ENCODE measurements at places on chromosomes 16 and 17.
A peak's percentile ranks its signal among the peaks of the same experiment; 100 is the strongest.

DNA sequence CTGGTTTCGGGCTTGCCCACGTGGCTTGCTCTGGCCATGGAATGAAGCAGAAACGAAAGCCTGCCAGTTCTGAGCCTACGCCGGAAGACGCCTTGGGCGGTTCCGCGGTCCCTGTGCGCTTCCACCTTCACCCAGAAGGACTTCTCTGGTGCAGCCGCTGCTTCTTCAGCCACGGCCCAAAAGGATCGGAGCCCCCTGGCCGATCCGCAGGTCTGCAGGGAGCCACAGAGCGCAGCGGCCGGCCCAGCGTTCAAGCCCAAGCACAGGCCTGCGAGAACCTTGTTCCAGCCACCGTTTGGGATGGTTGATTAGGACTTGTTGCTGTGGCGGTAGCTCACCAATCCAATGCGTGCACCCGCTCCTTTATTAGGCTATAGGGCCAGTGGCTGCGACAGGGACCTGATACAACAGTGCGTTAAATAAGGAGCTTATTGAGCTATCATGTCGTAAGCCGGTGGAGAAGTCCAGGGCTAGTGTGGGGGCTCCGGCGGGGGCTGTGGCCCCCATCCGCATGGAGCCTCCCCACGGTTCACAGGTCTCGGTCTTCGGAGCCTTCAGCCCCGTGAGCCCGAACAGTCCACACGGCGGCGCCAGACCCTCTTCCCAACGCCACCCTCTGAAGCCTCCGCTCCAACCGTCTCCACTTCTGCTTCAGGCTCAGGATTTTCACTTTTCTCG is 10.2 kb upstream of the MPP2 start:
- DNase-seq: no peak

- DNase-seq: no peak
Measured at GRCh38 chr17:7192271-7192937, 13.2 kb upstream of the ASGR1 start.

GRCh38 chr17:16423226-16423872 is 8.0 kb downstream of the TRPV2 start:
- no peak for DNase-seq

- no peak for DNase-seq
Measured at GRCh38 chr16:49701789-49702494, 154.0 kb downstream of the ZNF423 start.

- DNase-seq: no peak
Measured at GRCh38 chr17:39600288-39600996, 7.3 kb downstream of the NEUROD2 start.

- no peak for DNase-seq
Measured at GRCh38 chr16:89860747-89861304, 12.6 kb upstream of the TCF25 start.

DNA sequence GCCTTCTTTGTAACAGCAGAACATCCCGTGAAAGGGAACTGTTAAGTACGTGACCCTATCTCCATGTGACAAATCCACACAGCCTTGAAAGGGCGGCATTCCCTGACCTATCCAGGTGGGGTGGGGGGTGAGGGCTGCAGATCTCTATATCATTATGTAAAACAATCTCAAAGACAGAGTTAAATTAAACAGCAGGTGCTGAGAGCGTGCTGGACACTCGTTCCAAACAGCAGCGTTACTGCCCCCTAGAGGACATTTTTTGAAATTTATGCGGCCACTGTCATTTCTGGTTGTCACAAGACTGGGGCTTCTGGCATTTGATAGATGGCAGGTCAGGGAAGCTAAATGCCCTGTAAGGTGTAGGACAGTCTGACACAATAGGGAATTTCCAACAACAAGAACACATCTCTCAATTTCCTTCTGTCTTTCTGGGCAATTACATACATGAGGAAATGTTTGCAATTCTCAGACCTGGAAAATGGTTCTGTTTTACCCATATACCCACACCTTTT is 6.7 kb upstream of the SLC25A39 start:
- DNase-seq: peak; percentile 29

- DNase-seq: no peak
Measured at GRCh38 chr16:29009050-29009837, 24.4 kb downstream of the LAT start.

DNA sequence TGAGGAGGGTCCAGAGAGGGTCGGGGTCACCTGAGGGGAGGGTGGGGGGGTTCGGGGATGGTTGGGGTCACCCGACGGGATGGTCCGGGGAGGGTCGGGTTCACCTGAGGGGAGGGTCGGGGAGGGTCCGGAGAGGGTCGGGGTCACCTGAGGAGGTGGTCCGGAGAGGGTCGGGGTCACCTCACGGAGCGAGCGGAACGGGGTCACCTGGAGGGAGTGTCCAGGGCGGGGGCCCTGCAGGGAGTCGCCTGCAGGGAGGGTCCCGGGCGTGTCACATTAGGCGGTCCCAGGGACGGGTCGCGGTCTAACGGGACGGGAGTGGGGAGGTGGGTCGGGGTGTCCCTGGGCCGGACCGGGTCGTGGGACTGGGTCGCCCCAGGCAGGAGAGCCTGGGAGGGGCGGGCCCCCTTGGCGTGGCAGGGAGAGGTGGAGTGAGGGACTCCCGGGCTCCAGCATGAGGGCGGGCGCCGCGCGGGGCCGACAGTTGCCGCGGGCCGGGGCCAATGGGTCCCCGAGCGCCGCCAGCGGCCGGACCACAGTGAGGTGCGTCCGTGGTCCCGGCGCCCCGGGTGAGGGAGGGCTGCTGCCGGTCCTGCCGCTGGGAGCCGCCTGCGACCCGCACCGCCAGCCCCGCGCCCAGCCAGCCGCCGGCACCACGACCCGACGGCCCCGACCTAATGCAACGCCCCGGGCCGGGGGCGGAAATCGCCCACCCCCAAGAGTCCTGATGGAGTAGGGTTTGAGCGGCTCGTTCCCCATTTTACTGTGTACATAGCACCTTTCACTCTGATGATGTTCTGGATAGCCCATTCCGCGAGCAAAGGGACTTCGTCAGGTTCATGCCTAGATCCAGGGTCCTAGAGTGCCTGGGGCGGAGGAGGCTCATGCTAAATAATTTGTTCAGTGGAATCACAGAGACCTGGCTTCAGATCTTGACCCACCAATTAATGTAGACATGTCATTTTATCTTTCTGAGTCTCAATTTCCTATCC is 1.2 kb upstream of the ABCA3 start:
- DNase-seq: no peak

DNA sequence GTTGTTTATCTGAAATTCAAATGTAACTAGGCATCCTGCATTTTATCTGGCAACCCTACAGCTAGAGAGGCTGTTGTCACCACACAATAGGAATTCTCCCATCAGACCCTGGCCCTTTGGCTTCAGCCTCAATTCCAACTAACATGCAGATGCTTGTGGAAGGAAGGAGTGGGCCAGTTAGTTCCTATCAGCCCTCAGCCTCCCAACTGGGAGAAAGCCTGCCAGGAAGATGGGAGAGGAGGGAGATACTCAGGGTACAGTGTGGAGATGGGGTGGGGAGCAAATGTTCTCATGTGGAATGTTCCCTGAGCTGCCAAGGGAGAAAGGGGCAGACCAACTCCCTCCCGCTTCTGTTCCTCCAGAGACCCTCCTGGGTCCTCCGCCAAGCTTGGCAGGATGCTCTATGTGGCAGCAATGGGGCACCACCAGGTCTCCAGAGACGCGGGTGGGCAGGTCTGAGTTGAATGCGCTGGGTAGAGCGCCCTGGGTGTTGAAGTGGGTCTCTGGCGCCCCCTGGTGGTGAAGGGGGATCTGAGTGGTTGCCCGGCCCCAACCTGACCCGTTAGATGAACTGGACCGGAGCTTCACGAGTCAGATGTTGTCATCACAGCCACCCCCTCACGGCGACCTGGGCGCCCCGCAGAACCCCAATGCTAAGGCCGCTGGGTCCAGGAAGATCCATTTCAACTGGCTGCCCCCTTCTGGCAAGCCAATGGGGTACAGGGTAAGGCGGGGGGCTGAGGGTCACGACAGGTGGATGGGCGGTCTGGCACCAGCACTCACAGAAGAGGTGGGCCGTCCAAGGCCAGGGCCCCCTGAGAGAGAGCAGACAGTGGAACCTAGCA is 15.2 kb downstream of the GALK1 start:
- peak; percentile 35 for DNase-seq

- no peak for DNase-seq
Measured at GRCh38 chr16:6076631-6077030, 979.0 kb upstream of the EEF2KMT start.

GRCh38 chr16:4915226-4915761 is 21.7 kb downstream of the PPL start:
- no peak for DNase-seq

GRCh38 chr17:73532421-73532901 is 111.8 kb downstream of the SDK2 start:
- DNase-seq: no peak

DNA sequence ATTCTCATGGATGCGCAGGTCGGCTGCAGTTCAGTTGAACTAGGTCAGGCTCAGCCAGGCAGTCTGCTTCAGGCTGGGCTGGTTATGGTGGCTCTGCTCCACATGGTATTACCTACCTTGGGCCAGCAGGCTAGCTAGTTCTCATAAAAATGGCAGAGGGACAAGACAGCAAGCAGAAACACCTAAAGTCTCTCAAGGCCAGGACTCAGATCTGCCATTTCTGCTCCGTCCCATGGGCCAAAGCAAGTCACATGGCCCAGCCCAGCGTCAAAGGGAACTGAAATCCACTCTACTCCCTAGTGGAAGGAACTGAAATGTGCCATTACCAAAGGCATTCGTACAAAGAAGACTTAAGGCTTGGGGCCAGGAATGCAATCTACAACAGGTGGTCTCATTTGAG is 160.0 kb downstream of the TMEM132E start:
- DNase-seq: no peak

- no peak for DNase-seq
Measured at GRCh38 chr17:41824086-41824485, 11.3 kb downstream of the FKBP10 start.

- no peak for DNase-seq
Measured at GRCh38 chr16:30867747-30868146, 26.1 kb downstream of the BCL7C start.

DNA sequence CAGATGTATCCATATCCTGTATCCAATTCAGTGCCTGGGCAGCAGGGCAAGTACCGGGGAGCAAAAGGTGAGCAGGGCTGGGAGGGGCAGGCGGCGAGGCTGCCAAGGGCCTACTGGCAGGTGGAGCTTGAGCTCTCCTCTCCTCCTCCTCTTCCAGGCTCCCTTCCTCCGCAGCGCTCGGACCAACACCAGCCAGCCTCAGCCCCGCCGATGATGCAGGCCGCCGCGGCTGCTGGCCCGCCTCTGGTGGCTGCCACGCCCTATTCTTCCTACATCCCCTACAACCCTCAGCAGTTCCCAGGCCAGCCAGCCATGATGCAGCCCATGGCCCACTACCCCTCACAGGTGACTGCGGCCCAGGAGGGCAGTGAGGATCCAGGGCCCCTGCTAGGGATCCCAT is 11.6 kb downstream of the ATXN2L start:
- DNase-seq: no peak

- no peak for DNase-seq
Measured at GRCh38 chr17:54814371-54814770, 86.3 kb upstream of the TOM1L1 start.

DNA sequence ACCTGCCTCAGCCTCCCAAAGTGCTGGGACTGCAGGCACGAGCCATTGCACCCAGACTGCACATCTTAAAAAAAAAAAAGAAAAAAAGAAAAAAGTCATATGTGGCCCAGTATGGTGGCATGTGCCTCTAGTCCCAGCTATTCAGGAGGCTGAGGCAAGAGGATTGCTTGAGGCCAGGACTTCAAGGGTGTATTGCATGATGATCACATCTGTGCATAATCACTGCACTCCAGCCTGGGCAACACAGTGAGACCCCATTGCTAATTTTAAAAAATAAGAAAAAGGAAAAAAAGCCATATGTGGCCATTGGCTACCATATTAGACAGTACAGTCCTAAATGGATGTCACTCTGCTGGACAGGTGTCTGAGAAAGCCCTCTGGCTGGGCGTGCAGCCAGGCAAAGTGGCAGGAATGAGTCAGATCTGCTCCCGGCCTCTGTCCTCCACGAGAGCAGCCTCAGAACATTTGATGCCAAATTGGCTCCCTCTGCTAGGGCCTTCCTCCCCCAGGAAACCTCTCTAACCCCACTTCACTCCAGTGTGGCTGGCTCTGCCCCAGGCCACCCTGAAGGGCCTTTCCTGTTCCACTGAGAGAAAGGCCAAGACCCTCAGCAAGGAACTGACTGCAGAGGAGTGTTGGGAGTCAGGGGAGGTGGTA is 14.7 kb downstream of the CA7 start:
- no peak for DNase-seq

DNA sequence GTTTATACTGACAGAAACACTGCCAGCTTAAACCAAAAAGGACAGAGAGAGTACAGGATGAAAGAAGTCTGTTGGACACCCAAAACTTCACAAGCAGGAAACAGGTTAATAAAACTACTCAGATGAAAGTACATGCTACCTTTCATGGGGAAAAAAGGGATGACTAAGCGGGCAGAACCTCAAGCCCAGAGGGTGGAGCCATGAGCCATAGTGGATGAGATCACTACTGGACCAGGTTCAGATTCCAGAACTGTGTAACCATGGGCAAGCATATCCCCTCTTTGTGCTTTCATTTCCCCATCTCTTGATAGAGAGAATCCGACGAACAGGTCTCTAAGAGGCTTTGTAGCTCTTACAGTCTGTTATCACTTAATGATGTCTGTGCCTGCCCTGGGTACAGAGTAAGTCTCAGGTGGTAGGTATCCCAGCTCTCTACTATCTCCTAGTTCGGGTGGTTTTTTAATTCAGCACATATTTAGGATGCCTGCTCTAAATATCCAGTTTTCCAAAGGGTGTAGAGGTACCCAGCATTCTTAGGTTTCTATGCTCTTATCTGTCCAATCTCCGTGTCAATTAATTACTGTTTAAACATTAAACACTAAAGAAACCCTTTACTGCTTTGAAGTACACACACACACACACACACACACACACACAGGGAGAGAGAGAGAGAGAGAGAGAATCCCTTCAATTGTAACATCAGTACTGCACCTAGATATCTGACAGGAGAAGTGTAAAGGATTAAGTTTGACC is 206.7 kb downstream of the ZNF423 start:
- DNase-seq: no peak

DNA sequence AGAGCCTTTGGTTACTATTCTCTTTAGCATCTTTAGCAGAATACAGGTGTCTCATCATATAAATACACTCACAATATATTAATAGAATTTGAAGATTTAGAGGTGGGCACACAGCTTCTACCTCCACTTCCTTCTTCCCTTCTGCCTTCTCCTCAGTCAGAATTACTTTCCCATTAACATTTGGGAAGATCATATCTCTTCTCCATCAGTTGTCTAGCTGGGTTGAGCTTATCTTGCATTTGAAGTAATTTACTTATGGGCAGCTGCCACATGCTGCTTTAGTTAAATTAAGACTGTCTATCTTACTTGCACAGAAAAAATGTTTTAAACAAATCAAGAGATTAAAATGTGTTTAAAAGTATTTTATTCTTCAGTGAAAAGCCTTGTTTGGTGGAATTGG is 110.1 kb upstream of the ASIC2 start:
- no peak for DNase-seq

GRCh38 chr16:66881014-66881417 is 701 bp downstream of the PDP2 start:
- no peak for DNase-seq
